ENCODE measurements at places on chromosomes 7 and 10.

DNA sequence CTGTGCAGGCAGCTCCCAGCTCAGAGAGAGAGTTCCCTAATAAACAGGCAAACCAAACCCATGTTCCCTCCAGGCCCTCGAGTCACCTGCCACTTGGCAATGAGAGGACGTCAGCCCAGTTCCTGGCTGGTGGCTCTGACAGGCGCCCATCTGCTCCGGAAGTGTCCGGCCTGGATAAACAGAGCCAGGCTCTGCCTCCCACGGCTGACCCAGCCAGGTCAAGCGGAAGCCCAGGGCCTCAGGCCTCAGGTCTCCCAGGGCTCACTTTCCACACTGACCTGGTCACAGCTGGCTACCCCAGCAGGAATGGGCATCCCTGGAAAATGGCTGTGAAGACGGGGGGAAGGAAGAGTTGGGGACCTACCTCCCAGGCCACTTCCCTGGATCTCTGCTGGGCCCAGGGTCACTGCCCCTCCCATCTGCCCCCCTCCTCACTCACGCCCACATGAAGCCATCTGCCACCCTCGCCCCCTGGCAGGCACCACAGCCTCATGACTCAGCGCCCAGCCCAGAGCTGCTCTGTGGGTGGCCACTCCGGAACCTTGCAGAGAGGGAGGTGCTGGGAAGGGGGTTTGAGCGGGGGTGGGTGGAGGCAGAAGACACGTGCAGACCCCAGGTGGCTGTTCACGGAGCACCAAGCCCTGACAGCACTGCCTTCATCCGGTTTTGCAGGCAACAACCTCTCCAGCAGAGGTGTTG, 37.4 kb upstream of the DUSP5 start:
- no peak for DNase-seq

DNA sequence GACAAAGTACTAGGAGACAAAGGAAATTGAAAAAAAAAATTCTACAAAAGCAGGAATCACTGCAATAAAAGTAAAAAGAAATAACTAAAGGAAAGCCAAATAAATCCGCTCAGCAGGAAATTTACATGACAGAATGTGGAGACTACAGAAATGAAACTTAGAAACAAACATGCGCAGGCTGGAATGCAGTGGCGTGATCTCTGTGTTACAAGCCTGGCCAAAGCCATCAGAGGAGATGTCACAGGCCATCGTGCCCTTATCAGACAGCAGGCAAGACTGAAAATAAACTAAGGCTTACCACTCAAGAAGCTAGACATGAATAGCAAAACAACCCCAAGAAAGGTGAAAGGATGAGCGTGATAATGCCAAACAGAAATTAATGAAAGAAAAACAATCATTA, 6.3 kb upstream of the CAMK2B start:
- DNase-seq: no peak

DNA sequence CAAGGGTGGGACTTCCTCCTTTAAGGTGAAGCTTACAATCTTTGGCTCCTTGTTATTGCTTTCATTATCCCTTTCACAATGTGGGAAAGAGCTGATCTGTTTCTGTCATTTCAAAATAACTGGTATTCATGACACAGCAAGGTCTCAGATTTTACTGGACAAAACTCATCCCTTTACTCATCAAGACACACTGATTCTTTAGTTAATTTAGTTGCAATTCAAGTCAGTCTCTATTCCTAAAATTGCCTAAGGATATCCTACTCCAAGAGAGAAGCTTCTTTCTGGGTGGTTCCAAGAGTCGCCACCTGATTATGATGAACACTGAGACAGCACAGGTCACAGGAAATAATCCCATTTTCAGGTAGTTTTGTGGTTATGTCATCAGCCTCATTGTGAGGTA, 5.8 kb upstream of the PNLIPRP3 start:
- DNase-seq: no peak

DNA sequence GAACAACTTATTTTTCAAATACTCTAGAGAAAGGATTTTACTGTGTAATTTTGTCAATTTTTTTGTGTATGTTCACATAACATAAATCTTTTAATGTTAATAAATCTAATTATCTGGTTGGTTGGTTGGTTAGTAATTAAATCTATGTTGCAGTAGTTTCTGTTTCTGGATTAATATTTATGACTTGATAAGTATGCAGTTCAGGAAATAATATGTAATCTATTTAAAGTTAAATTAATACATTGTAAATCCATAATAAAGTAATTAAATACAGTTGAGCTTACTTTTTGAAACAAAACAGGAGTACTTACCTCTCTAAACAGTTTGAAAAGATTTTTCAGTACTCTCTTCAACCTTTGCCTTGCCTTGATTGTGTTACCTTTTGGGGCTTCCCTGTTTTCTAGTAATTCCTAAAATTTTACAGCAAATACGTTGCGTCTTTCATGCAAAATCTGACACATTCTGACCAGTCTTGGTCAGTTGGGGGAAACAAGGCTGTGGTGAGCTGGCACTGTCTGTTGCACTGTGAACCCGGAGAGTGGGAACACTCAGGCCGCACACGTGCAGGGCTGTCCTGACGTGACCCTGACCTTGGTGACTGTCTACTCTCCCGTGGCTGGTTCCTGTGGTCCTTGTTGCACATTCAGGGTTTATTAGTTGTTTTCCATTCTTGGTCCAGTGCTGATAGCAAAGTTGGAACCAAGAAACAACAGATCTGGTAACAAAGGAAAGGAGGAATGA, 45.6 kb upstream of the FGL2 start:
- DNase-seq: no peak

DNA sequence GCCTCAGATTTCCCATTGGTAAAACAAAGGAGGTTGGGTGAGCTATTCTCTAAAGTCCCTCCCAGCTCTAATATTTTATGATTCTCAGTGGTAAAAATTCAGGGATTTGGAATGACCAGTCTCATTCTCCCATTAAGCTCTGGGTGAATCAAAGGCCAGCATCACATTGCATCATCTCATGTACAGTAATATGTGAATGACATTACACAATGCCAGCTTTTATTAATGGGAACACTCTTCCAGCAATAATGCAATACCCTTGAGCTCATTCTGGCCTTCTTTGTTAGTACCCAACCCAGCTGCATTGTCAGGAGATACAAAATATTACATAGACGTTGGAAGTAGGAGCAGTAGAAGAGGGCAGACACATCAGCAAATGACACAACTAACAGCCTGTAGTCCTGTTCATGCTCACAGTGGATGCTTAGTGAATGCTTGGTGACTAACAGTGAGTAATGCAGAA, 100.0 kb upstream of the EGR2 start:
- DNase-seq: peak; percentile 74

DNA sequence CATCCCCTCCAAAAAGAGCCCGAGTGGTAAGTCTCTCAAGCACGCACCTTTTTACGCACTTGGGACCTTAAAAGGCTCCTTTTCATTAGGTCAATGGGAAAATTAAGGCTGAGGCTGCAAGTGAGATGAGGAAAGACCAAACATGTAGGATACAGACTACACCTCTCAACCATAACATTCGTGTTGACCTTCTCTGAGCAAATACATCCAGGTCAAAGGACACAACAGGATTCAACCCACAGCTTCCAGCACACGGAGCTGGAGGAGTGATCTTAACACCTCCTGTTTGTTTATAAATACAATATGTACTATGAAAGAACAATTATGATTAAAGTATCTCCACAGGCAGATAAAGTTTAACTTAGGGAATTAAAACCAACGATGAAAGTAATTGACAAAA, 9.7 kb downstream of the SFMBT2 start:
- DNase-seq: no peak

DNA sequence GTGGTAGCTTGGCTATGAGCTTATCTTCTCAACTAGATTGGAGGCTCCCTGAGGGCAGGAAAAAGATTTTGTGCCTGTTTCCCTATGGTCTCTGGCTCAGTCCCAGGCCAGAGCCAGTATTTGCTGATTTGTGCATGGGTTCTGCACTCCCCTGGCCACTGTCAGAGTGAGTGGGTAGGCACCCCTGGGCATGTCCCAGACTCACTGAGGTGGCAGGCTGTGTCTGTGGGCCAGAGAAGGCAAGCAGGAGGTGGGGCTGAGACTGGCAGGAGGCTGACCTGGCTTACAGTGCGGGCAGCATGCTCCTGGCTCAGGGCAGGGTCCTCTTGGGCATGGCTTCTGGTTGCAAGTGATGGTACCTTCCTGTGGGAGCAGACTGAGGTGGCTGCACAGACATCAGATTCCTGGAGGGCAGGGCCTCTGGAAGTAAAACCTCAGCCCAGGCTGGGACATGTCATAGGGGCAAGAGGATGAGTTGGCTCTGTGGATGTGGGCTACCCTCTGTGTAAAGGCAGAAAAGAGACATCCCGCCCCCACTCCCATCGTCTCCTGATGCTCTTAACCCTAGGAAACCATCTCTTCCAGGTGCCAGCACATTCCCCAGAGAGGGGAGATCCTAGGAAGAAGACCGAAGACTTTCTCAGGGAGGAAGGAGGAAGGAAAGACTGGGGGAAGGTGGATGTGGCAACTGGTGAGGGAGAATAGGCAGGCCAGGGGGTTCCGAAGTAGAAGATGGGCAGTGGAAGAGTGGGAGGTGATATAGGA, 4.3 kb downstream of the KCP start:
- DNase-seq: no peak

GRCh38 chr10:16001581-16001980, 141.3 kb upstream of the MINDY3 start:
- no peak for DNase-seq

DNA sequence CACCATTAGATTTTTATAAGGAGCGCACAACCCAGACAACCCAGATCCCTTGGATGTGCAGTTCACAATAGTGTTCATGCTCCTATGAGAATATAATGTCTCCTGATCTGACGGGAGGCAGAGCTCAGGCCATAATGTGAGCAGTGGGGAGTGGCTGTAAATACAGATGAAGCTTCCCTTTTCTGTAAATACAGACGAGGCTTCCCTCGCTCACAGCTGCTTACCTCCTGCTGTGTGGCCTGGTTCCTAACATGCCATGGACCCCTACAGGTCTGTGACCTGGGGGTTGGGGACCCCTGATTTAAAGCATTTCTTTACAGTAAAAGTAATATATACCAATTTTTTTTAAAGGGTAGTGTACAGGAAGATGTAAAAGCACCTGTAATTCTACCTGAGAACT, 33.2 kb downstream of the HELLS start:
- DNase-seq: no peak

- no peak for DNase-seq
Observed at GRCh38 chr10:69715156-69715898, 85.3 kb downstream of the FAM241B start.

DNA sequence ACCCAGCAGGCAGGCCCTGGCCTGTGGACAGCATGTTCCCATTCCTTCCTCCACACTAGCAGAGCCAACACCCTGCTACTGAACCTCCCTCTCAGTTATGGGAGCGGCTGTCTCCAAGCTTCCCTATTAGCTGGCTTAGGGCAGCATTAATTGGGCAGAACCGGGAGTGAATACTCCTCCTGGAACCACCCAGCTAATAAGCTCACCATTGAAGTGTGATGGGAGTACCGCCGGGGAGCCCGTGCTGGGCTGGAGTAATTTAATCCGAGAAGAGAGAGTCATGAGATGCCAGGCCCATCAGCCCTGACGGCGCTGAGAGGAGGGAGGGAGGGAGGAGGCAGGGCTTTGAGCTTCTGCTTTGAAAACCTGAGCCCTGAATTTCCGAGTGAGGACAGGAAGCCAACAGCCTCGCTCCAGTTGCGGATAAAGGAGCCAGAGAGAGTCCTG, 31.8 kb upstream of the ELFN1 start:
- no peak for DNase-seq

DNA sequence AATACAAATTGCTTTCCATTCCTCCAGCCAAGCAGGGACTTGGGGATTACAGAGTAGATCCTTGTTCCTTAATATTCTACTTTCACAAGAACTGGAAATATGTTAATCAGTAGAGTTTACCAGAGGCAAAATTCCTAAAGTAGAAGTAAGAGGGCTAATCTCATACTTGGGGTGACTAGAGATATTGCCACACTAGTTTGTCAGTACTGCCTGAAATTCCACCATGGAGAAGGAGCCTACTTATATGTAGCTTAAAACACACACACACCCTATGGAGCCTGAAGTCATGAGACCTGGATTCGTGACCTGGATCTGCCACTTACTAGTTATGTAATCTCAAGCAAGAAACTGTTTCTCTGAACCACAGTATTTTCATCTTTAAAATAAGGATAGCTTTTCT, 33.9 kb downstream of the STRIP2 start:
- DNase-seq: peak; percentile 65

GRCh38 chr10:96690755-96691730, 29.3 kb downstream of the PIK3AP1 start:
- no peak for DNase-seq

GRCh38 chr10:124106241-124106879, 13.0 kb upstream of the CHST15 start:
- DNase-seq: peak; percentile 87

- DNase-seq: no peak
Observed at GRCh38 chr10:697097-697875, 7.8 kb upstream of the DIP2C start.

DNA sequence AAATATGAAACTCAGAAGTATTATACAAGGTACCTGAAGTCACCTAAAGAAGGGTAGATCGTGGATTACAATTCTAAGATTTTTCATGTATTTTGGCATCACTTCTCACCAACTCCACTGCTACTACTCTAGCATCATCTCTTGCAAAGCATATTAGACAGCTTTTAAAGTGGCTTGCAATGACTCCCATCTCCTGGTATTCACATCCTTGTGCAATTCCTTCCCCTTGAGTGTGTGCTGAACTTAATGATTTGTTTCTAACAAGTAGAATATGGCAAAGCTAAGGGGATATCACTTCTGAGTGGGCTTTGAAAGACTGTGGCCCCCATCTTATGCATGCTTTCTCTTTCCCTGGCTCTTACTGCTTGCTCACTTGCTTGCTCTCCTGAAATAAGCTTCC, 280.2 kb downstream of the SNX13 start:
- DNase-seq: no peak

- no peak for DNase-seq
Observed at GRCh38 chr10:112793202-112793921, 156.7 kb upstream of the TCF7L2 start.

- no peak for DNase-seq
Observed at GRCh38 chr10:23001901-23002516, 74.2 kb downstream of the ARMC3 start.

- no peak for DNase-seq
Observed at GRCh38 chr10:31770307-31770902, 158.2 kb downstream of the ARHGAP12 start.

GRCh38 chr7:55591282-55591931, 19.1 kb upstream of the VOPP1 start:
- no peak for DNase-seq

DNA sequence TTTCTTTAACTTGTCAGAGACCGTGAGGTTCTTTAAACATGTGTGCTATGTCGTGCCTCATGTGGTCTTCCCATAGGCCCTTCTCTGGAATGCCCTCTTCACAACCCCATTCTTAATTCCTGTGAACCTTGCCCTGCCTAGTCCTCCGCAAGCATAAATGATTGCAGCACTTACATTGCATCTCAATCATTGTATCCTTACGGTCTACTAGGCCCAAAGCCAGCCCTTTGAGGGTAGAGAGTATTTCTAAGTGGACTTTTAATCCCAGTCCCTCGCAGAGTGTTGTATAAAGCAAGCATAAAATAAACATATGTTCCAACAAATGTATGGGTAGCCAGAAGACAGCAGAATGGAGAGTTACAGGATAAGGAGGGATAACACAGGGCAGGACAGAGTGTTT, 92.1 kb upstream of the FAM133B start:
- no peak for DNase-seq

GRCh38 chr10:26801831-26802230, 58.9 kb downstream of the ABI1 start:
- no peak for DNase-seq

All from foreskin keratinocyte (primary cell).